Coronary artery (tissue), 2 donors: ENCODE measurements at places on chromosomes 1 and 21.

DNA sequence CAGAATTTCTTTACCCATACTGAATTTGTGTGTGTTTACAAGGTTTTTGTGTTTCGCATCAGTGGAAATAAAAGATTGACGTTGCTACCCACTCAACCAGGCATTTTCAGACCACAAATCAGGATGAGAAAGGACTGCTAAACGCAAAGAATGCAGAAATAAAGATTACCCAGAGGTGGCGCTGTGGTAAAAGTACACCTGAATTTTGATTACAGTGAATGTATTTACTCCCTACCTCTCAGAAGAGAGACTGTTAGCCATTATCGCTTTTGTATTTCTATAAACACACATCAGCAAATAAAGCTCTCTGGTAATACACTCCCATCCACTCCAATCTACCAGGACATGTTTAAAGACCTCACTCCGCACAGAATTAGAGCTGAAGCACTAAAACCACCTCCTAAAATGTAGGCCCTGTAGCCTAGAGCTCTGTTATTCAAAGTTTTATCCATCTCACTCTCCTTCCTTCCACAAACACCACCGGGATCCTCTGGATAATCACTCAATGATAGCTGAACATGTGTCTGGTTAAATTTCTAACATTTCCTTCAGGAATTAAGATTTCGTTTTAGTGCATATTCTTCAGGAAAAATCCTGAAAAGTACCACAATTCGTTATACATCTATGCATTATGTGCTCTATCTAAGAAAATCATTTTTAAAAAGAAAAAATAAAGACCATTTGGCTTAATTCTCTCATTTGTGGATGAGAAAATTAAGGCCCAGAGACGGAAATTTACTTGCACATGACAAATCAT is 2.5 kb upstream of the LMO4 start:
- DNase-seq = no peak

- DNase-seq = no peak
Measured at GRCh38 chr1:59596432-59596831, 218.3 kb upstream of the HOOK1 start.

GRCh38 chr21:31395268-31395667 is 51.2 kb upstream of the TIAM1 start:
- DNase-seq = peak; percentile 14

DNA sequence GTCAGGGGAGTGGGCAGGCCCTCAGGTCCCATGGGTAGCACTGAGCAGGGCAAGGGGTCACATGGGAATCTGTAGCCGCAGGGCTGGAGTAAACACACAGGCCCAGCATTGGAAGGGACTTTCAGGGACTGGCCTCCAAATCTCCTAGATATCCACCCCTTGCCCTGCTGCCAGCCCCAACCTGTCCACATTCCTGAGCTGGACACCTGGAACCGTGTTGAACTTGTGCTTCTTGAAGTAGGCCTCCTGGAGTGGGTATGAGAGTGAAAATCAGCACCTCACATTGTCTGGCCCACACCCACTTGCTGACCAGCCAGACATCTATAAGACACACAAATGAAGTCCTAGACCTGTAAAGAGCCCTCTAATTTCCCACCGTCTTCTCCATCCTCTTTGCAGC is 7.7 kb downstream of the POMGNT1 start:
- no peak for DNase-seq

GRCh38 chr21:43302062-43302700 is 124.8 kb downstream of the SIK1 start:
- DNase-seq = no peak

GRCh38 chr1:25780318-25781129 is 19.5 kb upstream of the SELENON start:
- no peak for DNase-seq

GRCh38 chr1:181651276-181651675 is 168.0 kb downstream of the CACNA1E start:
- DNase-seq = no peak

DNA sequence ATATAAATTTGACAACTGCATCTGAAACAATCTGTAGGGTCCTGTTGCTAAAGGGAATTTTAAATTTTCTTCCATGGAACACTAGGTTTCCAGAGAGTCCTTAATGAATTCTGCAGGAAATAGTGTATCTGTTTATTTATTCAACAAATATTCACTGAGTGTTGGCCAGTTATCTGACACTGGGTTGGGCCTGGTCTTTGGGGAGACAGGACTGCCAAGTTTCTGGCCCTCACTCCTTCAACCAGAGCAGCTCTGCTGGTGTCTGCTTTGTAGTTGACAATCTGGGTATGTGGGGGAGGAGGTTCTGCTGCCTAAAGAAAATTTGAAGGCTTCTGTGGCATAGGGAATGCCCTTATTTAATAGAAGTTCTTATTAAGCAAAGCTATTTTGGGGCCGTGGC is 26.1 kb upstream of the HUNK start:
- no peak for DNase-seq

DNA sequence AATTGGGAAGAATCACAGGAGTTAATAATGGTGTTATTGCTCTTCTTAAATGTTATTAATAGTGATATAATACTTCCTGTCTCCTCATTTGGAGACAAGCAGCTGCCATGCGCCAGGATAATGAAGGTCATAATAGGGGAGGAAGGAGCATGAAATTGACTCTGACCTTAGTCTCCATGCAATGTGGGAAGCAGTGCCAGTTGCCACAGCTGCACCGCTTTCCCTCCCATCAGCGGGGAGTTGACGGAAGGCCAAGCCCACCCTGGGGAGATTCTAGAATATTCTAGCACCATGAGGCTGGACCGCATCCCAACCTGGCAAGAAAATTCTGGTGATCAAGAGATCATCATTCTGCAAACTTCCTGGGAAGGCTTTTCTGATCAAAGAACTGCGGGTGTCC is 11.0 kb upstream of the OLIG1 start:
- no peak for DNase-seq

GRCh38 chr1:205458777-205459566 is 3.1 kb upstream of the BLACAT1 start:
- no peak for DNase-seq

GRCh38 chr1:158179301-158180041 is 1.2 kb upstream of the CD1D start:
- no peak for DNase-seq

GRCh38 chr1:31239653-31240241 is at the start of gene NKAIN1:
TSS of gene NKAIN1 (minus strand) at chr1:31239887. CDS start at chr1:31239547, 340 bp downstream.
- DNase-seq = no peak

DNA sequence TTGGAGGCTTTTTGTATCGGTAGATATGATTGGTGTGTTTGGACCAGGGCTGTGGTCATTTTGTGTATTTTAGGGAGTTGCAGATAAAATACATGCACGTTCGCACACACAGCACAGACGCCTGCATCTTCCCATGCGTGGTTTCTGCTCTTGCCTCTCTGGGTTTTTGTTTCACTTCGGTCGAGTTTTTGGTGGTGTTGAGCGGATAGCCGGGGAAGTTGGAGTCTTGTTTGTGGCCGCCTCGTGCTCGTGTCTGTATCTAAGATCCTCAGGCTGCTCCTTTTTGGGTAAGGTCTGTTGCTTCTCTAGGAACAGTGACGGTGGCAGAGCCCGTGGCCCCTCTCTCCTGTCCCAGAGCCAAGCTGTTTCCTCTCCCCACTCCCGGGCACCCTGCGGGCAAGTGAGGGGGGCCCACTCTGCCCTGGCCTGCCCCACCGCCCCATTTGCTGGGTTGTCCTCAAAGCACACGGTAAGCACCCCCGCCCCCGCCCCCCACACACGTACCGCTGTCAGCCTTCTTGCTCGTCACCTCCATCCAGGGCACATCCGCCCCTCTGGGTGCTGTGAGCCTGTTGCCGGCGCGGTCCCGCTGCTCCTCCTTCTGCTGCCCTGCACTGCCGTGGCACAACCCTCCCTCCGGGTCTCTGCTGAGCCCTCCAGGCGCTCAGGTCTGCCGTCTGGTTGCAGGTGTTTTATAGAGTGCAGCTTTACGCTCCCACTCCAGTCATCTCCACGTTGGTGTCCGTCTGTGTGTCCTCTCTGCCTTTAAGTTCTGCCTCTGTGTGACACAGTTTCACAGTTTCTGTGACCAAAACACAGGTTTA is 51.9 kb downstream of the AGPAT3 start:
- no peak for DNase-seq

DNA sequence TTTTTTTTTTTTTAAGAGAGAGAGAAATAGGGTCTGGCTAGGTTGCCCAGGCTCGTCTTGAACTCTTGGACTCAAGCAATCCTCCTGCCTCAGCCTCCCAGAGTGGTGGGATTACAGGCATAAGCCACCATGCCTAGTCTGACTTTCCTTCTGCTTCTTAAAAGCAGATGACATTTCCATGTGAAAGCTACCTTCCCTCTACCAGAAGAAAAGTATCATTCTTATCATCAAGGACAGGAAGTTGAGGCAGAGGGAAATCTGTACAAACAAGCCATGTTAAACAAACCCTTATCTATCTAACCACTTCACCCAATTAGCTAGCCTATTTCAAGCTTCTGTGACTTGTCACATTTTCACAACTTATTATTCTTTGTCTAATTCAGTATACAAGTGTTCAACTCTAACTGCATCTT is 54.8 kb downstream of the SAMSN1 start:
- DNase-seq = no peak

GRCh38 chr1:186566140-186566855 is 105.4 kb upstream of the PDC start:
- no peak for DNase-seq

DNA sequence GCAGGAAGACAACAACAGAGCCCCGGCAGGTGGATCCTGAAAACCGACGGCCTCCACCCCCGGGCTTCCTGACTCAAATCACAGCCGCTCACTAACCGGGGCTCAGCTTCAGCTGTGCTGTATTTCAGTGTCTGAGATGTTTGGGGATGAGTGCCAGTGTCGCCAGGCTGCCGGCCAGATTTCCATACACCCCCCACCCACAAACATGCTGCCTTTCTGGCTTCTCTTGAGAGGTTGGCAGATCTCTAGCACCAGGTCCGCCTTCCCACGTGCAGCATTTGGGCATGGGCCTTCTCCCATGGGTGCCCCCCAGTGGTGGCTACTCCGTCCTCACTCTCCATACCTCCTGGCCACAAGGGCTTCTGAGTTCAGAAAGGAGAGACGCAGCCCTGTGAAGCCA is 34.8 kb downstream of the KCNAB2 start:
- DNase-seq = no peak

GRCh38 chr1:64343105-64343822 is 126.7 kb upstream of the CACHD1 start:
- no peak for DNase-seq

GRCh38 chr1:175408986-175409385 is 216.4 kb upstream of the KIAA0040 start:
- DNase-seq = no peak

- no peak for DNase-seq
Measured at GRCh38 chr1:235410467-235410866, 43.2 kb downstream of the TBCE start.

DNA sequence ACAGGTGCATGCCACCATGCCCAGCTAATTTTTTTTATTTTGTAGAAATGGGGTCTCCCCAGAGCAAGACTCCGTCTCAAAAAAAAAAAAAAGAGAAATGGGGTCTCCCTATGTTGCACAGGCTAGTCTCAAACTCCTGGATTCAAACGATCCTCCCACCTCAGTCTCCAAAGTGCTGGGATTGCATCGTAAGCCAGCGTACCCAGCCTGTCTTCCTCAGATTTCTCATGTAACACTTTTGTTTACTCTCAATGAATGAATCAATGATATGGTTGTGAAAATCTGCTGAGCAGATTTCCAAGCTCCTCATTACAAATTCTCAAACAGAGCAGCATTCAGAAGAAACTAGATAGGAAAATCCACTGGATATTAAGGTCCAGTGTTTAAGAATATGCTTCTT is 6.6 kb downstream of the CMPK1 start:
- no peak for DNase-seq

DNA sequence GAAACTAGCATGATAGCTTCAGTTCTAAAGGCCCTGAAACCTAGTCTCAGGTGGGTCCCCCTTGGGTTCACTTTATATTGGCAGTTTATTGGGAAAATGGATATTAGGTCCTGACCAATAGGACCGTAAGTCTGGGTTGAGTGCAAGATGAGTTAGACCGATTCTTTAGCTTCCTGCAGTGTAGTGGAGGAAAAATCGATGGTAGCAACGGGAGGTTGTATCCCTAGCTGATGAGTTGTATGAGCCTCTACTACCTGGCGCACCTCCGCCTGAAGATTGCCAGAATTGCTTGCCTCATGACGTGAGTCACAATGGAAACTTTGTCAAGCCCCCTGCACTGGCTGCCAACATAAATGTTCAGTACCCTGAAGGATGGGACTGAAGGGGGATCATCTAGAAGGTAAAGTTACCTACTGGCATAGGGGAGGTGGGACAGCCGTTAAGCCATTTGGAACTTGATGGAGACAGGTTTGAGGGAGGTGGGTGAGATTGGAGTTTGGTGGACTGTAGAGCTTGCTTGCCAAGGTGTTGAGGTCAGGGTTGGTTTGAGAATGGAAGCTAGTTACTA is 3.9 kb downstream of the RCC1 start:
- DNase-seq = no peak

DNA sequence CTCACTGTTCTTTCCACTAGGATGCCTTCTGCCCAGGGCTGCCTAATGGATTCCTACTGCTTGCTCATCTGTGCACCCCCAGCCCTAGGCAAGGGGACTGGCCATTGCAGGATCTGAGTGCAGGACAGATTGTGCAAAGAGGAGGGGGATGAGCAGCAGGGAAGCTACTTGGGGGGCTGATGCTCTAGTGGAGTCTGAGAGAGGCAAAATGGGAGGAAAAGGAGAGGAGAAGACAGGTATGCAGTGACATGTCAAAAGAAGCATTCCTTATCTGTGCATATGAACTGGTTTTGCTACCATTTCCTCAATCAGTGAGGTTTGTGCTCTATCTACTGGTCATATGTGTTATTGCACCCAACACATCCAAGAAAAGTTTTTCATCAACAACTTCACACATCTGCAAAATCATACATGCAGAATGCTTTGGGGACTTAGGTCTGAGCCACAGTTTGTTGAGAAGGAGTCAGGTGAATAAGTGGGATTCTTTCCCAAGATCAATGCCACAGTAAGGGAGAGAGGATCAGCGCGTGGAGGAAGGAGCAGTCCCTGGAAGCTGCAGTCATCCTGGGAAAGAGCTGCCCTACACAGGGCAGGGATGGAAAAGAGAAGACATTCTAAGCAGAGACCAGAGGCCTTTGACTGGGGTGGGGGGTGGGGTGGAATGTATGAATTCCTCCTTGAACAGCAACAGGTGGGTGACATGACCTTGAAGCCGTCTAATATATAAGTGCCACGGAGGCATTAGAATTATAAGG is 14.4 kb downstream of the SLC5A9 start:
- no peak for DNase-seq

DNA sequence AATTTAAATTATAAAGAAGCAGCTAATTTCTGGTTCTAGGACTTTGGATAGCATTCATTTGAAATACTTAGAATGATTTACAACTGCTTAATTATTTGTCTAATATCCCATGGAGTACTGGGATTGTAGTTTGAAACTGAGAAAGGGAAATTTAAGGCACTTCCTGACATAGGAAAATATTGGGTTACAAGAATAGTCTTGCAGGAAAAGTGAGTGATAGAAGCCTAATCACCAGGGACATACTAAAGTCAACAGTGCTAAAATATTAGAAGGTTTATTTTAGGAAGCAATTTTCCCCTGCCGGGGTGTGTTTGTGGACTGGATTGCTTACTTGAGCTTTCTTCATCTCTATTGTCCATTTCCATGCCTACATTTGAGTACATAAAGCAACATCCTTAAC is 661.6 kb downstream of the ADGRL2 start:
- no peak for DNase-seq

- DNase-seq = no peak
Measured at GRCh38 chr1:247401310-247402119, 14.5 kb upstream of the NLRP3 start.

- DNase-seq = no peak
Measured at GRCh38 chr1:202275061-202275770, 66.5 kb downstream of the UBE2T start.

GRCh38 chr21:33018707-33019465 is 6.8 kb upstream of the OLIG2 start:
- no peak for DNase-seq

- no peak for DNase-seq
Measured at GRCh38 chr1:226494092-226494609, 54.4 kb upstream of the STUM start.
